Bronchial epithelial cell (primary cell): ENCODE measurements at places on chromosomes 5 and 9. TPM values are rescaled to one million over a fixed set of nuclear protein-coding genes. Genes with fewer than 3 reads are reported as not detected.

MEF2C gene
- total RNA-seq = under 0.01 and 0.26 TPM in 2 replicates

HMHB1 gene
- not detected in 2 replicates for total RNA-seq

SCGB3A1 gene
- not detected in 2 replicates for total RNA-seq

GPR107 gene
- total RNA-seq = 20.4 and 21.6 TPM in 2 replicates

MACIR gene
- 10.8 and 11.6 TPM in 2 replicates for total RNA-seq

TAF11L10 gene
- total RNA-seq = not detected in 2 replicates

SLCO6A1 gene
- total RNA-seq = under 0.01 TPM in 1 of 2 replicates, not detected in the other

TMED9 gene
- 184 and 203 TPM in 2 replicates for total RNA-seq

SPATA31E1 gene
- total RNA-seq = not detected in 2 replicates

LRRC19 gene
- total RNA-seq = not detected in 2 replicates

HAUS6 gene
- 11.1 and 12.9 TPM in 2 replicates for total RNA-seq

CYFIP2 gene
- total RNA-seq = 3.9 and 8.2 TPM in 2 replicates

EQTN gene
- not detected in 2 replicates for total RNA-seq

FBLL1 gene
- total RNA-seq = 0.77 TPM in 1 of 2 replicates, not detected in the other

CCNI2 gene
- 0.26 TPM in 1 of 2 replicates, not detected in the other for total RNA-seq

BARX1 gene
- total RNA-seq = 0.13 TPM in 1 of 2 replicates, not detected in the other

IL17B gene
- not detected in 2 replicates for total RNA-seq

CATSPER3 gene
- total RNA-seq = under 0.01 and 0.26 TPM in 2 replicates

ADAMTS19 gene
- total RNA-seq = under 0.01 and 0.13 TPM in 2 replicates

RFESD gene
- 1.6 and 2.2 TPM in 2 replicates for total RNA-seq
